Upper lobe of left lung (tissue), 6 donors: ENCODE measurements at places on chromosomes 5 and 9.

- DNase-seq: no peak
Observed at GRCh38 chr5:143554187-143554717, 150.8 kb upstream of the NR3C1 start.

- peak; percentile 15 for DNase-seq
Observed at GRCh38 chr5:1874348-1874747, 8.4 kb downstream of the IRX4 start.

- no peak for DNase-seq
Observed at GRCh38 chr5:68406767-68407241, 191.2 kb downstream of the PIK3R1 start.

DNA sequence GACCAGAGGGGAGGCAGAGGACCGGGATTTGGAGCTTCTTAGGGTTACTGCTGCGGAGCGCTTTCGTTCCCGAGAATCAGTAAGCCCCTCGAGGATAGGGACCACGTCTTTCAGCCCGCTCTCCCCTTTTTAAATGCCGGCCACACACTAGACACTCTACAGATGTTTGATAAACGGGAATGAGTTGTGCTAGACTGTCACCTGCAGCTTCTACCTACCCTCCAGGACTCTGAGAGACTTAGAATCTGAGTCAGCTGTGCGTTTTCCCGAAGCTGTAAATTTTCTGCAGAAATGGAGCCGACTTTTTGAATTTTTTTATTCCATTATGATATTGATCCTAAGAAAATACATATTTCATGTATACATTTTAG lies 670 bp downstream of the CCDC171 start:
- DNase-seq: no peak

- DNase-seq: no peak
Observed at GRCh38 chr9:112601636-112602035, 115.0 kb downstream of the KIAA1958 start.

- DNase-seq: no peak
Observed at GRCh38 chr5:139565411-139566305, 4.5 kb downstream of the UBE2D2 start.
